ENCODE measurements at places on chromosomes 16 and 17.

DNA sequence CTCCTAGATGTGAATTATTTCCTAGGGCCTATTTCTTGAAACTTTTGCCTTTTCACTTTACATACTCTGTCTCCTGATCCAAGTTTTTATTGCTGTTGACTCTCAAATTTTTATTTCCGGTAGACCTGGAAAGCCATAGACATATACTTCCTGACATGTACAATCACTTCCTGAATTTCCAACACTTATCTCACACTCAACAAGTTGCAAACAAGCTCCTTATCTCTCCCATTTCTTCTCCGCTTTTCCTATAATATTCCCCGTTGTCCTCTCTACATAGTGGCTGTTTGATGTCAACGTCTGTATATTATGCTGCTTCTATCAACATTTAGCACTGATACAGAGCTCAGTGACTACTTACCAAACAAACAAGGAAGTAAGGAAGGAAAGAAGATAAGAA, 59.3 kb downstream of the IKZF3 start:
- DNase-seq: no peak

DNA sequence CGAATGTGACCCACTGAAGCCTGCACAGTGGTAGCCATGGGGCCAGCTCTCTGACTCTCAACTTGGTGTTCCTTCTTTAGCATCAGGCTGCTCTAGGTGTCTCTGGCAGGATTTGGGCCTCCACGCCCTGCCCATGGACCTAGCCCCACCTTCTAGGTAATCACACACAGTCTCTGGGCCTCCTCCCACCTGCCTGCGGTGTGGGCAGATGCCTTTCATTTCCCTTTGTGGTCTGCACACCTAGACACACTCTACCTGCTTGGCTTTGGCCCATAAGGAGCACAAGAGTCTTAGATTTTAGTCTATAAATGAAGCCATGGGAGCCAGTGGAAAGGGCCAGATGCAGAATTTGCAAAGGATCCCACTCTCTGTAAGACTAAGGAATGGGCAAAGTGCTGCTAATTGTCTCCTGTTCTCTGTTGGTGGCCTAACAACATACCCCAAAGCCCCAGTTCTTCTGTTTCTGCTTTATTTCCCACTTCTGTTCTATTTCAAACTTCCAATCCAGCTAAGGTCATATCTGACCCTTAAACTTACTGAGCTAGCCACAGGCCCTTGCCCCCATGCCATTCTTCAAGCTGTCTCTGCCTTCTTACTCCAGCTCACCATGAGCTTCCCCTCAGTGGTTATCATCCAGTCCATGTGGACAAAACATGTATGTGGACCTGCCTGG, 7.2 kb upstream of the MFSD6L start:
- no peak for DNase-seq

DNA sequence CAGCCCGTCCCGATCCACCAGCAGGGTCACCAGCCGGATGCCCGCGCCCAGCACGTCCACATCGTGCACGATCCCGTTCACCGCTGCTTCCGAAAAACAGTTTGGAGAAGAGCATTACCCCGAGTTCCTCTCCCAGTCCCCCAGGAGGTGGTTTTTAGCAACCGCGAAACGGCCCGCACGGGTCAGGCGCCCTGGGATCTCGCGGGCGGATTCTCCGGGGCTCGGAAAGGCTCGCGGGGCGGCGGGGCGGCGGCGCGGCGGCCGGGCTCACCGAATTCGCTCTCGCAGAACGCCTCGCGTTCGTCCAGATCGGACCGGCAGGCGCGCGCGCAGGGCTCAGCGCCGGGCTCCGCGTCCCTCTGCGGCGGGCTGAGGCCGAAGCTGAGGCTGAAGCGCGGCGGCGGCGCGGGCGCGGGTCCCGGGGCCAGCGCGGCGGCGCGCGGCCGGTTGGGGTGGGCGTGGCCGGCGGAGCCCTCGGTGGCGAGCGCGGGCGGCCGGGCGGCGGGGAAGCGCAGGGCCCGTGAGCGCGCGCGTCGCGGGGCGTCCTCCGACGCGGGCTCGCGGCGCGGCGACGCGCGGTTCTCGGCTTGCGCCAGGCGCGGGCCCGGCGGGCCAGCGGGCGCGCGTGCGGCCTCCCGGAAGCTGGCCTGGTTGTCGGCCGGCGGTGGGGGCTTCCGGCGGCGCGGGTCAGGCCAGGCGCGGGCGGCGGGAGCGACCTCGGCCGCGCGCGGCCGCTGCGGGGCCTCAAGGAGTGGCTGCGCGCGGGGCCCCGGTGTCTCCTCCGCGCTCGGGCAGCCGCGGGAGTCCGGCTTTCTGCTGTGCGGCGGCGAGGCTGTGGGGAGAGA, 2.9 kb downstream of the C17orf58 start:
- peak; percentile 70 for DNase-seq

- DNase-seq: no peak
Observed at GRCh38 chr16:68377221-68377620, 66.4 kb downstream of the PRMT7 start.

- DNase-seq: no peak
Observed at GRCh38 chr17:61073131-61073530, 326.5 kb upstream of the TBX2 start.

GRCh38 chr17:13055131-13055530, 37.3 kb upstream of the ELAC2 start:
- no peak for DNase-seq

All from right atrium auricular region (tissue), 2 donors.